ENCODE measurements at places on chromosomes 4 and X.

- DNase-seq: no peak
Observed at GRCh38 chrX:38409289-38409688, 56.9 kb downstream of the OTC start.

GRCh38 chr4:61911313-61911756 lies 711.2 kb downstream of the ADGRL3 start:
- no peak for DNase-seq

DNA sequence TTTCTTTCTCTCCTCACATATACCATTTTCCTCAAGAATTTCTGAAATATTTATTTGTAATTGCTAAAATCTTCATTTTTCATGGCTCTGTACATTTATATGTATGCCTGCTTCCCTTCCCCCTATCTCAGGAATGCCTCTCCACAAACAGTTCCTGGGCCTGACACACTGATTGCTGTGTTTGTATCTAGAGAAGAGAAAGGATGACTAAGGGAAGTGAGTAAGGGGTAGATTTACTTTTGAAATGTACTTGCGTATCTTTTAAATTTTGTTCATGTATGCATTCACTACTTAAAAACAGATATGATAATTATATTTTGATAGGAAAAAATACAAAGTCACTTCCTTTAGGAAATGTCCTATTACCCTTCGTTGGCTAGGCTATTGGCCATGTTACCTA lies 790.8 kb downstream of the PCDH18 start:
- no peak for DNase-seq

DNA sequence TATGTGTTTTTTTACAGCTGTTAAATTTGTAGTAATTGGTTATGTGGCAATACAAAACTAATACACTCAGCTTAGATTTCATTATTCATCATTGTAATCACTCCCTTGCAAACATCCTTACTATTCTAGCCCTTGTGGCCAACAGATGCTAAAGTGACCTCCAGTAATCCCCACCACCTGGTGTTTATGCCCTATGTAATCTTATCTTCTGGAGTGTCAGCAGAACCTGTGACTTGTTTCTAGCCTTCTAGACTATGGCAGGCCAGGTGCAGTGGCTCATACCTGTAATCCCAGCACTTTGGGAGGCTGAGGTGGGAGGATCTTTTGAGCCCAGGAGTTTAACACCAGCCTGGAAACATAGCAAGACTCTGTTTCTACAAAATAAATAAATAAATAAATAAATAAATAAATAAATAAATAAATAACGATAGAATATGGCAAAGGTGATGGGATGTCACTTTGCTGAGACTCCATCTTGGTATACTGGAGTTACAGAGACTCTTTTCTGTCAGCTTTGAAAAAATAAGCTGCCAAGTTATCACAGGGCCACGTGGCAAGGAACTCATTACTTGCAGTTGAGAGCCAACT lies 12.3 kb upstream of the TSR2 start:
- no peak for DNase-seq

- DNase-seq: no peak
Observed at GRCh38 chr4:172919269-172919668, 249.3 kb upstream of the GALNT7 start.

- DNase-seq: no peak
Observed at GRCh38 chrX:8820910-8821527, 19.8 kb upstream of the FAM9A start.

DNA sequence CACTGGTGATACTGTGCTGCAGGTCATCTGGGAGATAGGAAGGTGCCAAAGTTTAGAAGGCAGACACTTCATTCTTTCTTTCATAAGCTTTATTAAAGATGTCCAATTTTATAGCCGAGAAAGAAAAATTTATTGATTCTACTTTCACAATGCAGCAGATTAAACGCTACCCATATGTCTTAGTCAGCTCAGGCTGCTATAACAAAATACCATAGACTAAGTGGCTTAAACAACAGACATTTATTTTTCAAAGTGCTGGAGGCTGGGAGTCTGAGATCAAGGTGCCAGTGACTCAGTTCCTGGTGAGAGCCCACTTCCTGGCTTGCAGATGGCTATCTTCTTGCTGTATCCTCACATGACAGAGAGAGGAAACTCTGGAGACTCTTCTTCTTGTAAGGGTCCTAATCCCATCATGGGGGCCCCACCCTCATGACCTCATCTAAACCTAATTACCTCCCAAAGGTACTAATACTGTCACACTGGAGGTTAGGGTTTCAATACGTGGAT lies 33.4 kb upstream of the KLHL34 start:
- DNase-seq: no peak
